NCI-H2081 (cell line): ENCODE measurements at places on chromosomes 4 and X.

- DNase-seq: no peak
Measured at GRCh38 chr4:113273721-113274220, 224.3 kb downstream of the ANK2 start.

DNA sequence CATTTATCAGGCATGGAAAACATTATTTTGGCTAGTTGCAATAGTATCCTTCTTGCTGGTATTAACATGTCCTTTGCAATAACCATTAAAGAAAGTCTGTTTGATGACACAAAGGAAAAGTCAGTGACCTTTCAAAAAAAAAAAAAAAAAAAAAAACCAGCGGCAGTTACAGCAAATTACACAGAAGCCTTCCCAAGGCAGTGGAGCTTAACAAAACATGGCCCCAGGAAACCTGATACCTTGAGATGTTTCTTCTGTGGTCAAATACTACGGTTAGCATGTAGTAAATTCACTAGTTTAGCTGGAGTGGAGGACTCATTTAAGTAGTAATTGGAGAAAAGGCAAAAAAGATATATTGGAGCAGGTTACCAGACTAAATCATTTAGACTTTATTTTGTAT is 359.1 kb downstream of the DACH2 start:
- DNase-seq: no peak

- DNase-seq: no peak
Measured at GRCh38 chrX:44903107-44903506, 30.1 kb downstream of the KDM6A start.

GRCh38 chr4:108751321-108751720 is 11.5 kb downstream of the ETNPPL start:
- no peak for DNase-seq

DNA sequence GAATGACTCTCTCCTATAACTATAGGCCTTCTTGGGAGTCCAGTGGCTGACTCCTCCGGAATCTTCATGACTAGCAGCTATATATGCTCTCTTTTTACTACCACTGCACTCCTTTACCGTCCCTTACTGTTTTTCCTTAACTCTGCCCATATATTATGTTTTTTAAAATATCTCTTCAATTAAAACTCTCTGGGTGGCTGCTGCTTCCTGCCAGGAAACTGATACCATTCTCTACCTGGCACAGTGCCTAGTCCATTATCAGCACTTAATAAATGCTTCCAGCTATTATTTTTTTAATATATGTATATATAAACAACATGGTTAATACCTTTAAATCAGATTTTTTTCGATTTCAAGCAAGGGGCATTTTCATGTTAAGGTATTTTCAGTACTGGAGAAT is 136.6 kb upstream of the FAM47B start:
- DNase-seq: no peak

- DNase-seq: no peak
Measured at GRCh38 chrX:132716006-132716405, 227.2 kb upstream of the MBNL3 start.
